T-helper 9 cell (primary cell): ENCODE measurements at places on chromosomes 4 and X.

DNA sequence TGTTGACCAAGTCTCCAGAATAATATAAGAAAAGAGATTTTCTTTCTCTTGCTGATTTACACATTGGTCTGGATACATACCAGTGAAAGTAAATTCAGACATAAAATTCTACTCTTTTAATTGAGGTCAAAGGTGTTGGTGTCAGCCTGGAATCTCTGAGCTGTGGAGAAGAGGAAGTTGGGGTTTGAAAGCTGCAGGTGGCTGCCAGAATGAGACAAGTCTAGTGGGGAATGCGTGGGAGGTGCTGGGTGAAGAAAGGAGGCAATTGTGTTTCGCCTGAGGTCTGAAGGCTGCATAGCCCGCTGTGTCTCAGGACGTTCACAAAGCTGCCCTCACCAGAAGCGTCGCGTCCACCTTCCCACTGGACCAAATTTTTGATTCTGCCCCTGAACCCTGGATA, 31.2 kb downstream of the PHEX start:
- no peak for DNase-seq

- no peak for DNase-seq
Observed at GRCh38 chr4:40916218-40916555, 166.4 kb downstream of the NSUN7 start.

DNA sequence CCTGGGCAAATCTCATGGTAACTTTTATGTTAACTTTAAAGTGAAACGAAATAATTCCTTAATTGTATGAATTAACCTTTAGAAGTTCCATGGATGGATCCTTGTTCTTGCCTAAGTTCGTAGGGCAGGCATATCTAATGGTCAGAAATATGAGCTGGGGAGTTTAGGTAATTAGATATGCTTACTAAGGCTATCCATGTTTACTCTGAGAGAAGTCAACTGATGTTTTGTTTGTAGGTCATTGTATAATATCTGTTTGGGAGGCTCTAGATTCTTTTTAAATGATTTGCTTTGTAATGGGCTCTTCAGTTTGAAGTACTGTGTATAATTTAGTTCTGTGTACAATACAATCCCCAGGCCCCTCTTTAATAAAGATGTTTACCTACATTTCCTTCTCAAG, 117.0 kb downstream of the DCK start:
- DNase-seq, result no peak

DNA sequence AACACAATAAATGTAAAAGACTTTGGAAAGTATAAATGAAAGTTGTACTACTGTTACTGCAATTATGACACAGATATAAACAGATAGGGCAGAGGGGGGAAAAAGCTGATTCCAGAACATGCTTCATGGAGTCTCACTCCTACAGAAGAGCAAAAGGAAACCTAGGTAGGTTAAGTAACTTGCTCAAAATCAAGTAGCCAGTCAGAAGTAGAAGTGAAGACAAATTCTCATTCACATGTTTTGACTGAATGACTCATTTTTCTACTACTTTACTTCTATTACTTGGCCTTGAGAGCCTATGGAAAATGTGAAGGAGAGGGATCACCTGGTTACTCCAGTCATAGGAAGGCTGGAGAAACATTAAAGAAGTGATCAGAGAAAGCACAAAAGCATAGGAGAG, 23.6 kb upstream of the RASGEF1B start:
- DNase-seq, result no peak

- no peak for DNase-seq
Observed at GRCh38 chrX:144219035-144219434, 335.2 kb downstream of the UBE2NL start.

GRCh38 chr4:41460641-41461040, 77.3 kb upstream of the LIMCH1 start:
- DNase-seq, result no peak

- DNase-seq, result no peak
Observed at GRCh38 chrX:115521741-115522140, 39.2 kb upstream of the PLS3 start.

- DNase-seq, result no peak
Observed at GRCh38 chr4:145814246-145814645, 124.4 kb downstream of the ZNF827 start.

DNA sequence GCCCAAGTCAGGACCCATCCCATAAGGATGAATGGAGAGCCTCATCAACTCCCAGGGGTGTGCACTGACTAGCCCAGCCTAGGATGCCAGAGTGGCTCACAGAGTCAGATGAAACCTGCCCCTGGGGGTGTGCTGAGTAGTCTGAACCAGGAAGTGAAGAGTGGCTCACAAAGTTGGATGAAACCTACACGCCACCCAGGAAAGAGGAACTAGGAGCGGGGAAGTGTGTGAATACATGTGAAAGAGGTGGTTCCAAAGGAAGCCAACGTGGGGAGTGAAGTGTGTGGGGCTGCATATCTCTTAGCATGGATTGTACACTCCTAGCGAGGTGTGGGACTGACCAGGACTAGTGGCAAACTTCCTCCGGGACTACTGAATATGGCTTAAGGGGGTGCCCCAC, 902.1 kb upstream of the NDST4 start:
- no peak for DNase-seq

- DNase-seq, result no peak
Observed at GRCh38 chrX:112830540-112830939, 10.1 kb downstream of the AMOT start.

GRCh38 chr4:2961811-2962441, 1.3 kb downstream of the NOP14 start:
- no peak for DNase-seq

GRCh38 chr4:184807256-184807655, 18.5 kb downstream of the ACSL1 start:
- DNase-seq, result no peak

- no peak for DNase-seq
Observed at GRCh38 chr4:141248029-141248428, 27.3 kb downstream of the ZNF330 start.

DNA sequence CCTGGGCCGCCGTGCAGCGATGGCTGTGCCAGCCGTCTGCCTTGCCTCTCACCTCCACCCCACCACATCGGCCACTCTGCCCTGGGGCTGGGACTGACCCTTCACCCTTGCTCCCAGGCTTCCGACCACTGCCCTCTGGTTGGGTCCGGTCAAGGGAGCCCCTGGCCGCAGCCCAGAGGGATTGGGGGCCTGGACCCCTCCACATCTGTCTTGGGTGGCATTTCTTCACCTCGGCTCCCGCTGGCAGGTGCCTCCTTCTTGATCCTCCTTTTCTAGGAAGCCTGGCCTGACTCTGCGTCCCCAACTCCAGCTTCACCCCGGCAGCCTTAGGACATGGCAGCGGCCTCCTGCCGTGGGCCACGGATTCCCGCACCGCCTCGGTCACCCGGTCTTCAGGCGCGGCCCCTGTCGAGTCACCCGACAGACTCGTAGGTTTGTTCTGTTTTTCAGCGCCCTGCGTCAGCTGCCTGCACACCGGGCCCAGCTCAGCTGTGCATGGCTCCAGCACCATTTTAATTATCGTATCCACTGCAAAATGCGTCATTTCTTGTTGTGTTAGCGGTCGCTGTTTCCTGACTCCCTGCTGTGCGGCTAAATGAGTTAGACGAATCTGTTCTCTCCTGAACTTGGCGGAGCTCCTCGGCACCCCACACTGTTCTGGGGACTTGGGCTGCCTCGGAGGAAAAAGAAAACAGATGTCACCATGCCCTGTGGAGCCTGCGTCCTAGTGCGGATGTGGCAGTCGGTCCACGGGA, 124.0 kb downstream of the FAM53A start:
- no peak for DNase-seq

DNA sequence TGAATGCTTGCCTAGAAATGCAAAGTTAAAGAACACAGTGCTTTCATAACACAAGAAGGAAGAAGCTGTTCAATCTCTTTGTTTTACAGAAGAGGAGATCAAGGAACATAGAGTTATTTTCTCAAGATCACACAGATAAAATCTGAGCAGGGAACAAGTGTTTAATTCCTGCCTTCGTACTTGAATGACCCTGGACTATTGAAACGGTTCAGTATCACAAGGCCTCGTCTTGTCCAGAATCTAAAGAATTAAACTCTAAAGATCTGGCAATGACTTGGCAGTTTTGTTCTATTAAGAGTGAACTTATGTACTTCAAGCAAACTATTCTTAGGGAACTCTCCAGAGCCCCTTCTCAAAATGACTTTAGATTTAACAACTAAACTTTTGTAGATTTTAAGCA, 97.7 kb downstream of the ANXA5 start:
- no peak for DNase-seq

GRCh38 chr4:7387925-7388324, 46.8 kb downstream of the PSAPL1 start:
- no peak for DNase-seq

DNA sequence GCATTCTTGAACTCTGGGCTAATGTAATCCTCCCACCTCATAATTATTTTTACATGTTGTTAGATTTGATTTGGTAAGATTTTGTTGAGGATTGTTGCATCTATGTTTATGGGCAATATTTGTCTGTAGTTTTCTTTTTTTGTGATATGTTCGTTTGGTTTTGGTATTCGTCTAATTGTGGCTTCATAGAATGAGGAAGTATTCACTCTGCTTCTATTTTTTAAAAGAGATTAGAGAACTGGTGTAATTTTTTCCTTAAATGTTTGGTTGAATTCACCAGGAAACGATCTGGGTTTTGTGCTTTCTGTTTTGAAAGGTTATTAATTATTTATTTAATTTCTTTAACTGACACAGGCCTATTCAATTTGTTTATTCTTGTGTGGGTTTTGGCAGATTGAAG, 161.2 kb upstream of the NUDT6 start:
- DNase-seq, result no peak

GRCh38 chrX:118626346-118626745, 101.1 kb upstream of the IL13RA1 start:
- DNase-seq, result no peak

DNA sequence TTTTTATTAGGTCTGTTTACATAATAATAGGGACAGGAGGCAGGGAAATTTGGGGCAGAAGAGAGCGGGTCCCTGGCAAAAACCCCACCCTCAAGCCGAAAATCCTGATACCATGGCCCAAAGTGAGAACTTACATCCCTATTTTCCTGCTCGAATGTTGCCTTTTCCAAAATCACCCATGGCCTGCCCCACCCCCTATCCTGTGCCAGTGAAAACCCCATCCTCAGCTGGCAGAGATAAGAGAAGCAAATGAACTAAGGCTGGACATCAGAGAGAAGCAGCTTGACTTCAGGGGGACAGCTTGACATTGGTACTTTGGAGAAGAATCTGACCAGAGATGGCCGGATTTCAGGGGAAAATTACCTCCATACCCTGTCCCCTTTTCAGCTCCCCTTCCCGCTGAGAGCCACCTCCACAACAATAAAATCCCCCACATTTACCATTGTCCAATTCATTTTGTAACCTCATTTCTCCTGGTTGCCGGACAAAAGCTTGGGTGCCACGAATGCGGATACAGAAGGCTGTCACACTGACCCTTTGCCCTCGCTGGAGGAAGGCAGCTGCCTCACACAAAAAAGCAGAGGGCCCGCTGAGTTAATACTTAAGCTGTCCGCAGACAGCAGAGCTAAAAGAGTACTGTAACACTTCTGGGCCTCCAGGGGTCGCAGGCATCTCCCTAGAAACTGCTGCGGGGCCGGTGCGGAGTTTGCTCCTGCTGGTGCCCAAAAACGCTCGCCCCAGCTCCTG, 196.2 kb downstream of the SNCA start:
- DNase-seq, result no peak

DNA sequence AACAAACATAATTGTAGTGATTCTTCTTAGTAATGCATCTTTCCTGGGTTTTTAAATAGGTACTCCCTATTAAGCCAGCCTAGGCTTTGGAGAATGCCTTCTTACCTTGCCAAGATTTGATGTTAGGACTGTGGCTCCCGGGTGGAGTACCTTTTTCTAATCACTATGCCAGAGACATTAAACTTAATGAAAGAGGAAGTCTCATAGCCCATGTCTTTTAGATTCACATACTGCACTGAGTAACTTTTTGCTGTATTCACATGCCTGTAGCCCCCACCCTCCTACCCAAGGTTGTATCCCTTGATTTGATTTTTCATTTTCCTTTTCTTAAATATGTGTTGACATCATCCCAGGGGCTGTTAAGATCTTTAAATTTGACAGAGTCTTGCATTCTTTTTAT, 104.2 kb upstream of the TLR2 start:
- DNase-seq, result no peak

DNA sequence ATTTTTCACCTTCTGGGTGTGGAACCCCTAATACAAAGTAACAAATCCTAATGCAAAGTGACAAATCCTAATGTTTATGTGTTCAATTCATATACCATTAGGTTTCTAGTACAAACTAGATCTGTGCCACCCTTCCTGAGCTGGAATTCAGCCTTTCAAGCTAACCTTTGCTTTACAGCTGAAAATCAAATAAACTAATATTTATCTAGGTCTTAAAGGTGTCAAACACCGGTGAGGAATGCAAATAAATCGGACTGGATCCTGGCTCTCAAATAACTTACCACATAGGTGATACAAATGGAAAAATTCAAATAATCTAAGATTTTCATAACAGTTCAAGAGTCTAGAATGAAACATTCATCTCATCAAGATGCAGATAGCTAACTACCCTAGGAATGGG, 11.6 kb downstream of the IRF2 start:
- no peak for DNase-seq

DNA sequence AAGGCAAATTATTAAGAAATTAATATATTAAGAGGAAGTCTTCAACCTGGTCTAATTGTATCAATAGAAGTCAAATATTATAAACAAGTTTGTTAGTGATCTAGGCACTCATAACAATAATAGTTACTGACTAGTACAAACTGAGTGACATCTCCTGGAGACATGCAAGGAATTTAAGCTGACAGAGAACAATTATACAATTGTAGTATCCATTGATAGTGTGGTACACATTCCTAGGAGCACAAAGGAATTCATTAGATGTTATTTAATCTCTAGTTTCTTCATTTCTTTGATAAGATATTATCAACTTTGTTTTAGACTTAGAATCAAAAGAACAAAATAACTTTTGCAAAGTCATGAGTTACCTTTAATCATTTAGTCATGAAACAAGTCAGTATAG, 1048.6 kb downstream of the PCDH7 start:
- no peak for DNase-seq

- no peak for DNase-seq
Observed at GRCh38 chr4:81914623-81915022, 442.9 kb upstream of the RASGEF1B start.

- no peak for DNase-seq
Observed at GRCh38 chr4:80680934-80681333, 345.4 kb downstream of the CFAP299 start.

DNA sequence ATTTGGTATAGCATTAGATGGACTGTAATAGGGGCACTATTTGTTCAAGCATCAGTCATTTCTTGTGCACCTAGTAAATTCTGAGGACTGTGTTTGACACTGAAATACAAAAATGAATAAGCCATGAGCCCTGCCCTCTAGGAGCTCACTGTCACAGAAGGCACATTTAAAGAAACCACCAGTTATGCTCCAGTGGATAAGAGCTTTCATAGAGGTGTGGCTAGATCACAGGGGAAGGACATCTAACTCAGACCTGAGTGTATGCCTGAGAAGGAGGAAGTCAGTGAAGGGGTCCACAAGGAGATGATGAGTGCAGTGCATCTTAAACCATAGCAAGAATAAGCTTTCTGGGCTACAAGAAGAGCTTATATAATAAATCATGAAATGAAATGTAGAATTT, 40.1 kb downstream of the BTC start:
- no peak for DNase-seq
